CD4-positive, alpha-beta T cell (primary cell): ENCODE measurements at places on chromosomes 4 and X.

DNA sequence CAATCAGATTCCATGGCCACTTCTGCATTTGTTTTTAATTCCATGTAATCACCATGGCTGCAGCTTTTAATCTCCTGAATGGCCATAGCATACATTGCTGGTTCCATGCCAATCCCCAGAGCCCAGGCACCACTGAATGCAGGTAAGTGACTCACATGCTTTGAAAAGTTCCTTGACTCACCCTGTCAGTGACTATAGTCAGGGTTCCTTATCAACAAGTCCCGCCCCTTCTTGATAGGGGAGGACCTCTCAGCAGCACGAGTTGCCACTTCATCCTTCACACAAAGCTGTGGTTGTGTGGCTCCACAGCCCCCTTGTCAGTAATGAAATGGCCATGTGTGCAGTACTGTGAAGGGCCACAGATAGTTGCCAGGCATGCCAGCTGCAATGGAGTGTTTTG, 516.6 kb downstream of the PPARGC1A start:
- DNase-seq: no peak

DNA sequence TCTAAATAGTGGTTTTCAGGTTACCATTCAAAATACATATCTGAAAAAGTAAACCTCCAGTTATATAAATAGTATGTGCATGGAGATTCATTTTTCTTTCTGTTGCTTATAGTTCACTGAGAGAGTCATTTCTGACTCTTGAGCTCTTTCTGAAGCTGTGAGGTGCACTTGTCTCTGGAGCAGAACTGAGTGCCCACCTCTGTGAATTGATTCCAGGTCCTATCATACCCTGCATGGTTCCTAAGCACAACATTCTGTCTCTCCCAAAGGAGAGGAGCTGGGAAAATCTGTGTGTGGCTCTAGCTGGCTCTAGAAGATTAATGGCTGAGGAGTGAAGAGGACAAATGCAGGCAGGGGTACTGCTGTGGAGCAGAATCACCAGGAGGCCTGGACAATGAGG, 161.6 kb upstream of the HCCS start:
- DNase-seq: no peak

- DNase-seq: no peak
These were observed 35.4 kb upstream of the HPGDS start for GRCh38 chr4:94378047-94378446.

GRCh38 chrX:103791826-103792485, 15.3 kb downstream of the PLP1 start:
- no peak for DNase-seq

- no peak for DNase-seq
These were observed 20.4 kb upstream of the NPY2R start for GRCh38 chr4:155187989-155188388.

DNA sequence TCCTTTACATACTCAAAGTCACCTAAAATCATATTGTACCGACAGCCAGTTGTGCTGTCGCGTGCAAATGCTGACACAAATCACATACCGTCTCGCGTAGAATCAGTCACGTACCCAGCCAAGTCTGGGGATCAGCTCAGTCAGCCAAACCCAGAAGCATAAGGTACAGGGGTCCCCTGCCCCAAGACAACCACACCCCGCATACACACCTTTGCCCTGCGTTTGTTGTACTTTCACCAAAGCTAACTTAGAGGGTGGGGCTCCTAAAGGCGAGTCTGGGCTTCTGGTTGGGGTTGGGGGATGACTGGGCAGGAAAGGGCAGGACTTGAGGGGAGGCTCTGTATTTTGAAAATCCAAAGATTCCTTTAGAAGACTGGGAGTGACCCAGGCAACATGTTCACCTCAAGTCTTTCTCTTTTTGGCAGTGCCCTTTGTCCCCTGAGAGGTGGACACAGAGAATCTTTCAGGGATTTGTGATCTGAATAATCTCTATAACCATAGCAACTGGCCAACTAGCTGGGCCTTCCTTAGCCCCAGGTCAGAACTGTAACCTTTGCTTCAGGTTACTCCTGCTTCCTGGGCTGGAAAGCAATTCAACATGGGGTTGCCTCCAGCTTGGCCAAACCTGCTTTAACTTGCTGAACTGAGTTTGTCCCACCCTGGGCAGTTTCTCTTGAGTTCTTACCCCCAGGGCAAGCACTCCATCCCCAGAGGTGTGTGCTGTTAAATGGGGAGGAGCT, 992 bp downstream of the GDPD2 start:
- DNase-seq: no peak

DNA sequence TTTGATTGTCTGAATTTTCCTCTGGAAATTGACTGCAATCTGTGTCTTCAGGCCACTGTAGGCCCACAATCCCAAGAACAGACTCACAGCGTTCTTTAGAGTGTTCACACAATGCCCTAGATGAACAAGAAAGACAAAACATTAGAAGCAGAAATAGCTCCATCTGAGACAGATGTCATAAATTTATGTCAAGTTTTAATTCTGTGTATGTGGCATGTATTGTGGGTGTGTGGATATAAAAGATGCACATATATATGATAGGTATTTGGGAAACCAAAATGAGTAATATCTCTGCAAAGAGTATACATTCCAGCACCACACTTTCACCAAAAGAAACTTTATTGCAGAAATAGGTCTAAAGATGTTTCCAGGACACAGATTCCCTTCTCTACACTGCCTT, 176.1 kb downstream of the CORIN start:
- DNase-seq: no peak

GRCh38 chr4:8040607-8041006, 100.9 kb upstream of the AFAP1 start:
- no peak for DNase-seq

GRCh38 chrX:37813570-37813969, 33.7 kb downstream of the CYBB start:
- no peak for DNase-seq

GRCh38 chr4:144461906-144462305, 184.1 kb upstream of the HHIP start:
- no peak for DNase-seq

- no peak for DNase-seq
These were observed 145.0 kb upstream of the SPOCK3 start for GRCh38 chr4:167379076-167379835.

- no peak for DNase-seq
These were observed 23.8 kb upstream of the TADA2B start for GRCh38 chr4:7019367-7019766.
